ENCODE measurements at places on chromosomes 6 and 20.

- no peak for DNase-seq
These were observed 1.5 kb upstream of the ASF1A start for GRCh38 chr6:118892355-118892991.

- DNase-seq: no peak
These were observed 12.2 kb upstream of the C6orf118 start for GRCh38 chr6:165321555-165322145.

DNA sequence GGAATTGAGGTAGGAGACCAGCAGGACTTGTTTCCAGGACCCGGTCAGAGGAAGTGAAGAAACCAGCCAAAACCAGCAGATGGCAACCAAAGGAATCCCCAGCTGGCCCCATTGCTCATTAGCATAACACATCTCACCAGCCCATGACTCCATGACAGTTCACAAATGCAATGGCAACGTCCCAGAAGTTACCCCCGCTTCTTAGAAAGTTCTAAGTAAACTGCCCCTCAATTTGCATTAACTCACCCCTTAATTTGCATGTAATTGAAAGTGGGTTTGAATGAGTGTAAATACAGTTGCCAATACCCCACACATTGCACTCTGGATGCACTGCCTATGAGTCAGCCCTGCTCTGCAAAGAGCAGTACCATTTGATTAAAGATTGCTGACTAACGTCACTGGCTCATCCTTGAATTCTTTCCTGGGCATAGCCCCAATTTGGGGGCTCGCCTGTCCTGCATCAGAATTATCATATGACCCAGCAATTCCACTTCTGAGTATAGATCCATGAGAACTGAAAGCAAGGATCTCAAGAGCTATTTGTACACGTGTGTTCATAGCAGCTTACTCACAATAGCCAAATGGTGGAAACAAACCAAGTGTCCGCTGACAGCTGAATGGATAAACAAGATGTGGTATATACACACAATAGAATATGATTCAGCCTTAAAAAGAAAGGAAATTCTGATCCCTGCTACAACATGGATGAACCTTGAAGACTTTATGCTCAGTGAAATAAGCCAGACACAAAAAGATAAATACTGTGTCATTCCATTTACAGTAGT lies 36.4 kb downstream of the MYLK4 start:
- DNase-seq: no peak

DNA sequence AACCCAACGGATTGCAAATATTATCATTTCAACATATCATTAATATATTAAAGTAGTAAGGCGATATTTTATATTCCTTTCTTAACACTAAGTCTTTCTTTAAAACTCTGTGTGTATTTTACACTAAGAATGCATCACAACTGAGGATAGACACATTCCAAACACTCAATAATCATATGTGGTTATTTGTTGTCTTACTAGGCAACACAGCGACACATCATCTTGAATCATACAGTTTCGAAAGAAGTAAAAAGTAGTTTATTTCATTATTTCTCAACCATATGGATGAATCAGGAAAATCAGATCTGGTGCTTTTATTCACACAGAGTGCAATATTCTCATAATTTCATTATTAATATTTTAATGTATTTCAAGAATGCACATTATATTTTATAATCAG lies 662.4 kb downstream of the EPHA7 start:
- no peak for DNase-seq

DNA sequence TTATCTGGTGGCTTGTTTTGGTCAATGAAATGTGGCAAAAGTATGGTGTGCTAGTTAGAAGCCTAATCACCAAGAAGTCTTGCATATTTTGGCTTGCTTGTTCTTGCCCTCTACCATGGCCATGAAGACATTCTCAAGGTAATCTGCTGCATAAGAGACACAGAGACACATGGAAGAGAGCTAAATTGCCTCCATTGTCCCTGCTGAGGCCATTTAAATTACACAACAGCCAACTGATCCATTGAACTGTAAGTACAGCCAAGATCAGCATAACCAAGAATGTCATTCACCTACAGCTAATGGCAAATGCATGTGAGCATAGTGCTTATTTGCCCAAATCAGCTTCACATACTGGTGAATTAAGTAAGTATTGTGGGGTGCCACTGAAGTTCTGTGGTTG lies 603.8 kb downstream of the FRK start:
- DNase-seq: no peak

DNA sequence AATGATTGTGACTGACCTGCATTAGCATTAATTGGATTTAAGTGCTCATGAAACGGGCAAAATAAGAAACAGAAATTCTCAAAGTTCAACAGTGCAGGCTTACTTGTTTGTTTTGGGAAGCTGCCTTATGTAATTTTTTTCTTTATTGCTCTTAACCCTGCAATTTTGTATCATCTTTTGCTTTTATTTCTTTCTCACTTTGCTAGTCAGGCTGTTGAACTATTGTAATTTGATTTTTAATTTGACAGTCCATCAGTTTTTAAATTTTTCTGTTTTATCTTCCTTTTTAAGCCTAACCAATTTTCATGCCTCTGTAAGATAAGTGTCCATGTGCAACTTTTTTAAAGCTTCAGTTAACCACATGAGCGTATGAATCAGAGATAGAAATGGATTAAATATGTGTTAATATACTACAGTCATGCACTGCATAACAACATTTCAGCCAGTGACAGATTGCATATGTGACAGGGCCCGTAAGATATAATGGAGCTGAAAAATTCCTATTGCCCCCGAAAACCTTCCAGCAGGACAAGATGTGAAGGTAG lies 44.6 kb downstream of the PEX7 start:
- no peak for DNase-seq

- DNase-seq: no peak
These were observed 107.4 kb upstream of the MAP7 start for GRCh38 chr6:136657666-136658065.

- DNase-seq: no peak
These were observed 510.8 kb upstream of the SYNCRIP start for GRCh38 chr6:86153521-86153920.

- no peak for DNase-seq
These were observed 979.8 kb upstream of the GJE1 start for GRCh38 chr6:141152951-141153350.

DNA sequence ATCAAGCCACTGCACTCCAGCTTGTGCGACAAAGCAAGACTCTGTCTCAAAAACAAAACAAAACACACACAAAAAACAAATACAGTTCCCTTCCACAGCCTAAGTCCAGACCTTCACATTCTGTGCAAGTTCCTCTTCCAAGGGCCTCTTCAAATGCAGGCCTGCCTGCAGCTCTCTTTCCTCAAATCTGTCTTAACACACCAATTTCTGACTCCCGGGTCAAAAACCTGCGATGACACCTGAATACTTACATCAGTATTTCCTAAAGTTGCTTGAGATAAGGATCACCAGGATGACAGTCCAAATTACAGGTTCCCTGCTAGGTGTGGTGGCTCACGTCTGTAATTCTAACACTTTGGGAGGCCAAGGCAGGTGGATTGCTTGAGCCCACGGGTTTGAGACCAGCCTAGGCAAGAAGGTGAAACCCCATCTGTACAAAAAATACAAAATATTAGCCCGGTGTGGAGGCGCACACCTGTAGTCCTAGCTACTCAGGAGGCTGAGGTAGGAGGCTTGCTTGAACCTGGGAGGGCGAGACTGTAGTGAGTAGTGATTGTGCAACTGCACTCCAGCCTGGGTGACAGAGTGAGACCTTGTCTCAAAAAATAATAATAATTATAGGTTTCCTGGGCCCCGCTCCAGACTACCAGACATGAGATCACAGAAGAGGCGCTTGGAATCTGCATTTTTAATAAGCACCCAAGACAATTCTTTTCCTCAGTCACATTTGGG lies 8.8 kb upstream of the PARD6B start:
- no peak for DNase-seq

DNA sequence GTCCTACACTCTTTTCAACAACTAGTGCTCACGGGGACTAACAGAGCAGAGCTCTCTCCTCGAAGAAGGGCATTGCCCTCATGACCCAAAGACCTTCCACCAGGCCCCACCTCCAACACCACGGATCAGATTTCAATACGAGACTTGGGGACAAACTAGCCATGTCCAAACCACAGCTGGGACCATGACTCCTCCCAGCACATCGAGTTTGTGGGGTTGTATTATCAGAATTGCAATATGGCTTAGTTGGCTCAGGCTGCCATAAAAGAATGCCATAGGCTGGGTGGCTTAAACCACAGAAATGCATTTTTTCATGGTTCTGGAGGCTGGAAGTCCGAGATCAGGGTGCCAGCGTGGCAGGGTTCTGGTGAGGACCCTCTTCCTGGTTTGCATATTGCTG lies 189.7 kb upstream of the PMEPA1 start:
- no peak for DNase-seq

Data from SHP77 treated with DMSO at 0.1 percent for 48 hours (cell line).